Right atrium auricular region (tissue), 2 donors: ENCODE measurements at places on chromosomes 16 and 17. TPM values are rescaled to one million over a fixed set of nuclear protein-coding genes. Genes with fewer than 3 reads are reported as not detected.
A peak's percentile ranks its signal among the peaks of the same experiment; 100 is the strongest.

GRCh38 chr17:41667280-41668041, 21.2 kb upstream of the EIF1 start:
- no peaks in the 10 kb centered on the region for H3K36me3 ChIP-seq
- H3K4me1 ChIP-seq: no peaks in the 10 kb centered on the region
- H3K27me3 ChIP-seq: no peaks in the 10 kb centered on the region
- peak overlapping the region; percentile 59 for H3K4me3 ChIP-seq
- H3K27ac ChIP-seq: no peak overlapping the region

DNA sequence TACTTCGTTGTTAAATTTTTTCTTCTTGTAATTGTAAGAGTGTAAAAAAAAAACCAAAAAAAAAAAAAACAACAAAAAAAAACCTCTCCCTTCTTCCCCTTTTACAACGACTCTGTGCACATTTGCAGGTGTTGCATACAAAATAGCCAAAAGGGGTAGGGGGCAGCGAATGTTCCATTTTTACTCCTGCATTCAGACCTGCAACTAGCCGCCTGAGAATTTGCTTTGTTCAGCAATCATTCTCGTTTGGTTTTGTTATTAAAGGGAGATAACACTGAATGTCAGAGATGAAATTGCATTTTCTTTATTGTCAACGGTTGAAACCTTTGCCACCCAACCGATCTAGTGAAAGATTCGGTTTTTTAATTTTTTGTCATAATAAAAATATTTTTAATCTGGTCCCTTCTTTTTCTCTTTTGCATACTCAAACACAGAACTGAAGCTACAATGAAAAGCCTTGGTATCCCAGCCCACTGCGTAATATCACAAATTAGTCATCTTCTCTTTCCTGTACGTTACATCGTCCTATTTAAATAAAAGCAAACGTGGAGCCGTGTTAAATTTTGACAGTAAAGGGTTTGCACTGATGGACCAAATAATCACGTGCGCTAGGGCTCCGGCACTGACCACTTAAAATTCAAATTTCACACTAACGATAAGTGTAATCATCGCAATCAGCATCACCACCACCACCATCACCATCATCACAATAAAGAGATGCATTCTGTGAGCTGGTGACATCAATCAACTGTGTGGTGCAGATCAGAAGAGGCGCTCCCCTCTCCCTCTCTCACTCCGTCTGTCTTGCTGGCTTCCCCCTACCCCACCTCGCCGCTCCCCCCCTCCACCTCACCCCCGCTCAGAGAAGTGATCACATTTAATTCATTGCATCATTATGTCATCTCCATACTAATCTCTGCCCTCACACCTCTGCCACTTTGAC, 406.2 kb upstream of the PSMD7 start:
- H3K4me3 ChIP-seq: peak overlapping the region; percentile 13
- no peak overlapping the region for H3K27ac ChIP-seq
- H3K27me3 ChIP-seq: no peaks in the 10 kb centered on the region
- H3K36me3 ChIP-seq: no peaks in the 10 kb centered on the region
- H3K4me1 ChIP-seq: no peaks in the 10 kb centered on the region
- no peak for DNase-seq

- DNase-seq: no peak
- H3K4me1 ChIP-seq: no peaks in the 10 kb centered on the region
- H3K36me3 ChIP-seq: peaks cover 70% of the 10 kb centered on the region
- no peaks in the 10 kb centered on the region for H3K27me3 ChIP-seq
Measured at GRCh38 chr17:4097165-4097960, 45.5 kb downstream of the ZZEF1 start.

DNA sequence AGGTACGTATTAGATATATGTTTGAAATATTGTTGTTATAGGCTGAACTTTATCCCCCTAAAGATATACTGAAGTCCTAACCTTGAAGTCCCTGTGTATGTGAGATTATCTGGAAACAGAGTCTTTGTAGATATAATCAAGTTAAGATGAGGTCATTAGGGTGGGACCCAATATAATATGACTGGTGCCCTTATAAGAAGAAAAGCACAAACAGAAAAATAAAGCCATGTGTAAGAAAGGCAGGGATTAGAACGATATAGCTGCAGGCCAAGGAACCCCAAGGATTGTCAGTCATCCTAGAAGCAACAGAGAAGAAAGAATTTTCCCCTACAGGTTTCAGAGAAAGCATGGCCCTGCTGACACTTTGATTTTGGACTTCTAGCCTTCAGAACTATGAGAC, 95.8 kb downstream of the USP32 start:
- H3K27ac ChIP-seq: no peak overlapping the region
- no peak overlapping the region for H3K4me3 ChIP-seq
- H3K4me1 ChIP-seq: no peaks in the 10 kb centered on the region
- no peaks in the 10 kb centered on the region for H3K36me3 ChIP-seq
- H3K27me3 ChIP-seq: no peaks in the 10 kb centered on the region

DNA sequence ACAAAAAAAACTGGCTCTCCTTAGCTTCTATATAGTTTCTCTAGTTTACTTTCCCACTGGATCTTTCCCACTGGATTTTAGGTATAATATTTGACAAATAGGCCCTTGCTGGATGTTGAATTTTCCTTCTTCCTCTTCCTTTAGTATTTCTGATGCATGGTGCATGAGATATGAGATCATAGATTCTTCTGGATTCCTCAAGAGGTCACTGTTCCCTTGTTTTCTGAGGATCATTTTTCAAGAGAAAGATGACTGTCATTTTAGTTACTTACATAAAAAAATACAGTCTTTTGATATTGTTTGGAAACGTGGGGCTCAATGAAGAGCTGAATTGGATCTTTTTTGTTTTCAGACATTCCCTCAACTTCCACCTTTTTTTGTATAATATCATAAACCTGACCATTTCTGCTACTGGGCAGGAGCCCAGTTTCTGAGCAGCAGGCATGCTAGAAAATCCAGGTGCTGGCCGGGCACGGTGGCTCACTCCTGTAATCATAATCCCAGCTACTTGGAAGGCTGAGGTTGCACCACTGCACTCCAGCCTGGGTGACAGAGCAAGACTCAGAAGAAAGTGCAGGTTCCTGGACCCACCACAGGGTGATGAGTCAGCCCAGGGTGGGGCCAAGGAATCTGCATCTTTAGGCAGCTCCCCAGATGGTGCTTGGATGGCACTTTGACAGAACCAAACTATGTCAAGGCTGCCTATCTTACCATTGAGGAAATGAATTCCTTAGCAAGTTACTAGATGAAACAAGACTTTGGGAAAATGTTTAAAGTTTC, 70.3 kb downstream of the SDR42E1 start:
- no peak for DNase-seq
- H3K27me3 ChIP-seq: no peaks in the 10 kb centered on the region
- H3K4me1 ChIP-seq: no peaks in the 10 kb centered on the region
- no peak overlapping the region for H3K4me3 ChIP-seq
- peaks cover 5% of the 10 kb centered on the region for H3K36me3 ChIP-seq

DNA sequence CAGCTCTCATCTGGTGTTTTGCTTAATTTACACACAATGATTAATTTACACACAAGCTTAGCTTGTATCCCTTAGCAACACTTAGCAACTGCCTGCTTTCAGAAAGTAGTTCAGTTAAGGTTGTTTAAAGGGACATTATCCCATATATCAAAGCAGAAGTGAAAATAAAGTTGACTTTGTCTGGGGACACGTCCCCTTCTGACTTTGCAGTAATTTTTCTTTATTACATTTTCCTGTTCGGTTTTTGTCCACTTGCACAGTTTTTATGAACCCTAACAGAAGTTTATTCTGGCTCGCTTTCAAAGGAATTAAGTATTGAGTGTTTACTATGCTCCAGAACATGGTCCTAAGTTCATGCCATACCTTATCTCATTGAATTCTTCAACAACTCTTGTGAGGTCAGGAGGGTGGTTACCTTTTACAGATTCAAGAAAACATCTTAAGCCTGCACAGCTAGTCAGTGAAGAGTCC, 41.5 kb downstream of the ARHGAP44 start:
- H3K4me3 ChIP-seq: no peak overlapping the region
- no peaks in the 10 kb centered on the region for H3K4me1 ChIP-seq
- H3K27me3 ChIP-seq: no peaks in the 10 kb centered on the region
- no peak overlapping the region for H3K27ac ChIP-seq
- no peak for DNase-seq
- no peaks in the 10 kb centered on the region for H3K36me3 ChIP-seq

DNA sequence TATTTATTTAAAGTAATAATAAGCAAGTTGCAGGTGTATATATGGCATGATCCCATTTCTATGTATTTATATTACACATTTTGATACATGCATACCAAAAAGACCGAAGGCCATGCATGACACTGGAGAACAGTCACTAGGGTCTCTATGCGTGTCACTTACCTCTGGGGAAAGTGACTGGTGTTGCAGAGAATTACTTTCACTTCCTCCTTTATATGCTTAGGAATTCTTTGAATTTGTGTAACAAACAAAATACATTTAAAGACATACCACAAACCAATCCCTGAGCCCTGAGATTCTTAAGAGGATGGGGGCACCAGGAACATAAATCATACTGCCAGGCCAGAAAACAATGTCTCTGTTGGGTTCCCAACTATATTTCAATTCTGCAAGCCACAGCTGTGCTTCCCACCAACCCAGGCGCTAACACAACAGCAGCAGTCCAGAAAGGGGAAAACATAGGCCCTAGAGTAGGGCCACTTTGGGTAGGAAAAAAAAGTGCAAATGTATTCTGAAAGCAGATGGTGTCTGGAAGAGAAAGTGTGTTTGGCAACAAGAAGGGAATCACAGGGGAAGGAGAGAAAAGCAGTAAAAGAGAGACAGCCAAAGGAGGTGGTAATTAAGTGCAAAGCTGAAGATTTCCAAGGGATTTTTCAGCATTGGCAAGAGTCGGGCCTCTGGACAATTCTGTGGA, 24.5 kb upstream of the HYDIN start:
- no peaks in the 10 kb centered on the region for H3K36me3 ChIP-seq
- H3K4me3 ChIP-seq: no peak overlapping the region
- no peak for DNase-seq
- H3K27me3 ChIP-seq: no peaks in the 10 kb centered on the region

DNA sequence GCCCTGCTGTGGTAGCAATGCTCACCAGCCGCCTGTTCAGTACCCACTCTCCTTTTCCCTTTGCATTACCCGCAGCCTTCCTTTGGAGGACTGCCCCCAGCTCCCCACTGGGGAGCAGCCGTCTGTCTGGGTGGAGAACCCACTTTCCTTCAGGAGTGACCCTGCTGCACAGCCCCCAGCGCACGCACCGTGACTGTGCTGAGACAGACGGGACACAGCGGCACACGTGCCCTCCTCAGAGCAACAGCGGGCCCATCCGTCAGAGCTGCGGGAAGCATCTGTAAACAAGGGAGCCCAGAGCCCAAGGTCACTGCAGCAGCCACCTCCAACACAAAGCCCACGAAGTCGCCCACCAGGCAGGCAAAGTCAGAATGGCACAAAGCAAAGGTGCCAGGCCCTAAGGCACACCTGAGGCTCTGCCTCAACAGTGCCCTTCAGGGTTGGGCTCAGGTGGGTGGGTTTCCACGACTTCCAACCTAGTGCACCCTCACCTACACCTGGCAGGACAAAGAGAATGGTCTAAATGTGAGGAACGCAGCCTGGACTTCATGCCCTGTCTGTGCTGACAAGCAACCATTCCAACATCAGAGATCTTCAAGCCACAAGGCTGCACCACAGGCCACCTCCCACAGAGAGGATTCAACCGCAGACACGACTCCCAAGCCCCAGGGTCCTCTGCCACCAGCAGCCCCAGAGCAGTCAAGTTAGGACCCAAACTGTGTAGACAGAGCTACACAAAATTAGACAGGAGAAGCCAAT, 9.9 kb downstream of the AXIN1 start:
- no peaks in the 10 kb centered on the region for H3K27me3 ChIP-seq
- H3K4me3 ChIP-seq: no peak overlapping the region
- DNase-seq: no peak
- peaks cover 21% of the 10 kb centered on the region for H3K36me3 ChIP-seq
- H3K4me1 ChIP-seq: no peaks in the 10 kb centered on the region
- no peak overlapping the region for H3K27ac ChIP-seq

DNA sequence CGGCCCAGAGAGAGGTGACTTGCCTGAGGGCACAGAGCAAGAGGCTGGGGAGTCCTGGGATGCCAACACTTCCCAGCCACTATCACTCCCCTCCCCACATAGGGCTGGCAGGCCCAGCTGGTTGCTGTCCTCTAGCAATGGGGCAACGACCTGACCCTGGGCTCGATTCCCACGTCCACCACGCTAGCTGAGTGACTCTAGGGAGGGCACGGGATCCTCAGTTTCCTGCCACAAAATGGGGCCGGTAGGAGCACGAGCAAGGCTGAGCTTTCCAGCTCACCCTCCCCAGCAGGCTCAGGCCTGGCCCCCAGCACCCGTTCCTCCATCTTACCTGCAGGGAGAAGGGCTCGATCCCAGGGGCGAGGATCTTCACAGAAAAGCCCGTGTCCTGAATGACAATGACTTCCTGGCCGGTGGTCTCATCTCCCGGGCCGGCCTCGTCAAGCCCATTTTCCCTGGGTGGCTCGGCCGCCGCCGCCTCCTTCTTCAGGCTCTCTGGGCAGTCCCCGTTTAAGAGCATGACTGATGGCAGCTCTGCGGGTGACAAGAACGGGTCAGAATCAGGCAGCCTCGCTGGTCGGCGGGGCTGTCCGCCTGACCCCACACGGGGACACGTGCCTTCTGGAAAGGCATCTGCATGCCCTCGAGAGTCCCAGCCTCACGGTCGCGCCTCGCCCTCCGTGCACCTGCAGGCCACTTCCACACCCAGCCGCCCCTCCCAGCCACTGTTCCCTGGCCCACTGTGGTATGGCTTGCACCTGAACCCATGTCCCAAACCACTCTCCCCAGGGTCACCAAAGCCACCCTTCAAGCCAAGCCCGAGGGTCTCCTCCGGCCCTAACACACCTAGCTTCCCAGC, 7.3 kb downstream of the CLUH start:
- peak overlapping the region; percentile 55 for H3K27ac ChIP-seq
- peaks cover 43% of the 10 kb centered on the region for H3K36me3 ChIP-seq
- H3K4me1 ChIP-seq: no peaks in the 10 kb centered on the region
- no peak overlapping the region for H3K4me3 ChIP-seq
- H3K27me3 ChIP-seq: no peaks in the 10 kb centered on the region

- DNase-seq: no peak
- H3K27me3 ChIP-seq: no peaks in the 10 kb centered on the region
- H3K36me3 ChIP-seq: no peaks in the 10 kb centered on the region
- no peak overlapping the region for H3K27ac ChIP-seq
Measured at GRCh38 chr17:33517746-33518145, 224.7 kb upstream of the ASIC2 start.

- peaks cover 35% of the 10 kb centered on the region for H3K4me1 ChIP-seq
- H3K36me3 ChIP-seq: peaks cover 6% of the 10 kb centered on the region
- peak; percentile 59 for DNase-seq
- H3K4me3 ChIP-seq: peak within 1 kb of the TSS; percentile 73
Measured at GRCh38 chr17:9021158-9021991, at the start of gene NTN1. Gene NTN1 (plus strand): TSS chr17:9021510. CDS start chr17:9022374, 864 bp downstream.

GRCh38 chr17:47703191-47703591, 9.2 kb downstream of the TBKBP1 start:
- no peaks in the 10 kb centered on the region for H3K27me3 ChIP-seq
- no peak for DNase-seq
- no peak overlapping the region for H3K27ac ChIP-seq
- no peaks in the 10 kb centered on the region for H3K4me1 ChIP-seq
- H3K36me3 ChIP-seq: peaks cover 18% of the 10 kb centered on the region

- DNase-seq: peak; percentile 60
- H3K27ac ChIP-seq: peak overlapping the region; percentile 68
- H3K36me3 ChIP-seq: peaks cover 9% of the 10 kb centered on the region
Measured at GRCh38 chr16:17470182-17470907, 415 bp downstream of the XYLT1 start.

The EVI2A gene
- 9.0 TPM for total RNA-seq

The ATP2C2 gene
- total RNA-seq: not detected

The PHB1 gene
- 108 TPM for total RNA-seq
